ENCODE measurements at places on chromosomes 2 and 18.

DNA sequence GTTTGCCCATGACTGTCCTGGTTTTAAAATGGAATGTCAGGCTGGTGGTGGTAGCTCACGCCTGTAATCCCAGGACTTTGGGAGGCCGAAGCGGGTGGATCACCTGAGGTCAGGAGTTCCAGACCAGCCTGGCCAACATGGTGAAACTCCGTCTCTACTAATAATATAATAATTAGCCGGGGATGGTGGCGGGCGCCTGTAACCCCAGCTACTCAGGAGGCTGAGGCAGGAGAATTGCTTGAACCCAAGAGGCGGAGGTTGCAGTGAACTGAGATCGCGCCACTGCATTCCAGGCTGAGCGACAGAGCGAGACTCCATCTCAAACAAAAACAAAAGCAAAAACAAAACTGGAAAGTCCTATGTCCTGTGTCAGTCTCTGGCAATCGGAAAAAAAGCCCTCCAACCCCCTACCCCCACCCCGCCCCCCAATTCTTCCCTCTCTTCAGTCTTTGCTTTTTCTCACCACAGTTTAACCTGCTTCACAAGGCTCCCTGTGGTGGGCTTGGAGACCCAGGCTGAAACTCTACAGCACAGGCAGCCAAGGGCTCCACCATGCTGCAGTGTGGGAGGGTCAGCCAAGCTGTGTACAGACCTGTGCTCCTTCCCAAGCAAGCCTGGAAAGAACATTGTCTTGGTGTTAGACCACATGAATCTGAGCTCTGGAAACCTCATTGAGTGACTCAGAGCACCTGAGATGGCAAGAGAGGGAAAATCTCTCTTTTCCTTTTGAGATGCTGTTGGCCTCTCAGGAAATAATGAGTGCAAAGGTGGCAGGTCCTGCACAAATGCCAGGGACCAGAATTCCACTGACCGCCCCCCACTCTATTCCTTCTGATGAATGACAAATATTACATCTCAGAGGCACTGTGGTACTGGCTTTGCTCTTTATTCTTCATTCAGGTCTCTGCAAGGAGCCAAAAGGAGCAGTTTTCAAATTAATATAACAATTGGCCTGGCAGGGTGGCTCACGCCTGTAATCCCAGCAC lies 16.7 kb downstream of the MYCN start:
- DNase-seq: no peak

DNA sequence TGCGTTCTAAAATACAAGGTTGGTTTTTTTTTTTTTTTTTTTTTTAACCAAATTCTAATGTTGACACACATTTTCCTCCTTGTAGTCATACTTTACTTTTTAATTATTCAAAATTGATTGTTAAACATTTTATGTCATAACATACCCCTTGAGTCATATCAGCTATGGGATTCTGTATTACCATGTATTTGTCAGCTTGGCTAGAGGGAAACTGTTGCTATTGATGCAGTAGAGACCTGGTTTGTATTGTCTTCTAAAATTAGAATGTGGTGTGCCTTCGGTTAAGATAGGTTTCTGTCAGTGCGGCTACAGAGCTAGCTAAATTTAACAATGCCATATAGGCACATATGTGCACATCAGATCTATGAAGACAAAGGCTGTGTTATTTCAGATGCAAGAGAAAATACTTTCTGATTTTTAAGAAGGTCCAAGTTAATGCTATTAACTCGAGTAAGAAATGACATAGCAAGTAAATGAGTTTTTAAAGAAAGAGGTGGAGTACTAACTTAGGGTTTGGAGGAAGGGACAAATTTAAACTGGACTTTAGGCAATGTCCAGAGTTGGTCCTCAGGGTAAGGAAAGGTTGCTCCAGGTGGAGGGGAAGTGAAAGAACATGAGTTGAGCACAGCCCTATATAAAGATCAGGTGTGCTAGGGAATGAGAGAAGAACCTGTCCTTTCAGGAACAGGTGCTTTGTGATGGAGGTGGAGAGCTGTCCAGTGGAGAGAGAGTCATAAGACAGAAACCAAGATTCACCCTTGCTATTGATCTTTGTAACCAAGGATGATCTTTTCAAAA lies 152.3 kb downstream of the PRPF40A start:
- no peak for DNase-seq

- DNase-seq: no peak
Observed at GRCh38 chr2:214232271-214232670, 178.6 kb upstream of the VWC2L start.

DNA sequence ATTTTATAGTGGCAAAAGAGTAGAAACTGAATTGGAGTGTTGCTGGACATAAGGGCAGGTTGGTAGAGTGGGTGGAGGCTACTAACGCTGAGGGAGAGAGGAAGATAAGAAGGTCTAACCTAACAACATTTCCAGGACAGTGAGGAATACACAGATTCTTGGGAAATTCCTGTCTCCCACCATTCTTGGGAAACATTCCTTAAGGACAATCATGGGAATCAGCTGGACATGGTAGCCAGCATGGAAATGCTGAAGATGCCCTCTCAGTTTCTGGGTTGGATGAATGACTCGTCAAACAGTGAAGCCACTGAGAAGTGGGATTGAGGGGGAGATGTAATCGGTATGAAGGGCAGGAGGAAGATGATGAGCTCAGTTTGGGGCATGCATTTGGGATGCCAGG lies 265.4 kb downstream of the AFF3 start:
- DNase-seq: no peak

DNA sequence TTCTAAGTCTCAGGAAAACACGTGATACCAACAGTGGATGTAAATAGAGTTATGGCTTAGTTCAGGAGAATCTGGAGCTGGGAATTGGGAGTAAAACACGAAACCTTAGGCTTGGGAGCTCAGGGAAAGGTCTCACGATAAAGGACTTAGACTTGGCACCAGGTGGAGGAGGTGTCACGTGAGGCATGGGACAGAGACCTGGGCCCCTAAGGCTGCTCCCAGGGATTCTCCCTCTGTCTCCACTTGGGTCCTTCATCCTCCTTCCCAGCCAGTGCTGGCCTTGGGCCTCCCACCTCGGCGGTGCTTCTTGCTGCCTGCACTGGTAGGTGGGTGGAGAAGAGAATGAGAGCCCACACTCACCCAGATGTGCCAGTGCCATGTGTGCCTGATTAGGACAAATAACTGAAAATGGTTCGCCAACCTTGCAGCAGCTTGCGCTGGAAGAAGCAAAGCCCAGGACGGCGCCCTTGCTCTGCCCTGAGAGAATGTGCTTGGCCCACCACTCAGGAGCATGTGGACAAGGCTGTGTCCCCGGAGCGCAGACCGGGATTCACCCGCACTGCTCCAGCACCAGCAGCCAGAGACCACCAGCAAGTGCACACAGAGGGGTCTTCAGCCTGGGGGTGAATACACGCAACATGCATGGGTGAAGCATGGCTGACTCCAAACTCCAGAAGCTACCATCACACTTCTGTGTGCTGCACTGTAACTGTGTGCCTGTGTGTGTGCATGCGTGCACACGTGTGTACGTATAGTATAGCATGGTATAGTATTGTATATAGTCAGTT lies 48.1 kb downstream of the PSMG2 start:
- no peak for DNase-seq

- no peak for DNase-seq
Observed at GRCh38 chr2:122808286-122808969, 1053.0 kb downstream of the TSN start.
